ENCODE measurements at places on chromosomes 7 and 10.

GRCh38 chr7:80641548-80641947, 3.1 kb downstream of the CD36 start:
- no peak for DNase-seq

DNA sequence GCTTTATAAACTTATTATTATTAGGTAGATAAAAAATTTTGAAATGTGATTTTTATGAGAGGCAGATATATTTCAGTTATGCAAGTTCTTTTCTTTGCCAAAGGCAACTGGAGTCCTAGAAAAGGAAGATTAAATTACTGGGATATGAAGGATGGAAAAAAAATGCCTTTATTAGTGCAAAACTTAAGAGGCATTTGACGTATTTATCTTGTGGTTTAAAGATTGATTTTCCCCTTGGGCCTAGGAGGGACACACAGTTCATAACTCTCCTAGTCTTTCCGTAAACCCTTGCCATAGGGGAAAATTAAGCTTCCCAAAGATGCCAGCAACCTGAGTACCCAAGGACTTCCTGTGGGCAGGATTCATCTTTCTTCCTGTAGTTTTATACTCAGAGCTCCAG, 3.1 kb upstream of the STEAP4 start:
- no peak for DNase-seq

GRCh38 chr10:49207113-49207512, 18.9 kb upstream of the TMEM273 start:
- DNase-seq, result no peak

DNA sequence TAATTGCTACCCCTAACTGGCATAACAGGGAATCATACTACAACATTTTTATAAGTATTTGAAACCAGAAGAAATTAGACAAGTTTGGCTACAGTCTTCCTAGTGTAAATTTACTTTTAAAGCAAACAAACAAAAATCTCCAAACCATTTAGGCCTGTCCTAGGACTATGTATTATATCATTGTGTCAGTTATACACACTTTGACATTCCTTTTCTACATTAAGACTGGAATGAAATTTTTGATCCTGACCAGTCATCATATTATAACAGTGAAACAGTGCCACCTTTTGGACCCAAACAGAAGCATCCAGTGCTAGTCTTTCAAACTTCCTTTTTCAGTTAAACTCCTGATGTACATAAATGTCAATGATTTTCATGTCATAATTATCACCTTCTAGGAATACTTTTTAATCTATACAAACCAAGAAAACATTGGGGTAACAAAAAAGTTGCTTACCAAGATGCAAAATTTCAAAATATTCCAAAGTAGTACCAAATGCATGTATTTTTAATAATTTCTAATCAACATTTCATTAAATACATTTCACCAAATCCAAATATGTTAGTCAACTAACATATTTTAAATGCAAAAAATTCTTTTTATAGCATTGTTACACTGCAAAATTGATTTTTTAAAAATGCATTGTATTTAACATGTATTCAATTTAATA, 75.7 kb downstream of the IMMP2L start:
- peak; percentile 75 for DNase-seq

DNA sequence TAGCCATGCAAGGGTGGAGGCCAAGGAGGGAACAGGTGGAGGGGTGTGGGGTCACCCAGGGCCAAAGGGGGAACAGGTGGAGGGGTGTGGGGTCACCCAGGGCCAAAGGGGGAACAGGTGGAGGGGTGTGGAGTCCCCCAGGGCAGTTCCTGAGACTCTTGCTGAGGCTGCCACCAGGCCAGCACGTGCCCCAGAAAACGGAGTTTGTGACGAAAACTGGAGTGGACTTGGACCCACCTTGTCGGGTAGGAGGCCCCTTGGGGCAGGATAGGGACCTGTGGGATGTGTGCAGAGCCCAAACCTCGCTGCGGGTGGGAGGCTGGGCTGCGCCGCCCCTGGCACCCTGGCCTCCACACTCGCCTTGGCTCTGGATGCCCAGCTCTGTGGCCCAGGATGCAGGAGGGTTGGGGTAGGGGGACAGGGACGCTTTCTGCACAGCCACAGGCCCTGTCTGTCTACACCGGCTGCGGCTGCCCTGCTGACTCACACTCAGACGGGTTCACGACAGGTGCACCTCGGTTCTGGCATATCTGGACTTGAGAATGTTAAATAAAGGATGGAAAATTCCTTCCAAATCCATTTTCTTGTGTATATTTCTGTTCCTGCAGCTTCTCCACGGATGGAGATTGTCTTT, 562 bp upstream of the ADGRA1 start:
- DNase-seq, result no peak

- no peak for DNase-seq
Observed at GRCh38 chr10:71082960-71083715, 129.2 kb upstream of the UNC5B start.

DNA sequence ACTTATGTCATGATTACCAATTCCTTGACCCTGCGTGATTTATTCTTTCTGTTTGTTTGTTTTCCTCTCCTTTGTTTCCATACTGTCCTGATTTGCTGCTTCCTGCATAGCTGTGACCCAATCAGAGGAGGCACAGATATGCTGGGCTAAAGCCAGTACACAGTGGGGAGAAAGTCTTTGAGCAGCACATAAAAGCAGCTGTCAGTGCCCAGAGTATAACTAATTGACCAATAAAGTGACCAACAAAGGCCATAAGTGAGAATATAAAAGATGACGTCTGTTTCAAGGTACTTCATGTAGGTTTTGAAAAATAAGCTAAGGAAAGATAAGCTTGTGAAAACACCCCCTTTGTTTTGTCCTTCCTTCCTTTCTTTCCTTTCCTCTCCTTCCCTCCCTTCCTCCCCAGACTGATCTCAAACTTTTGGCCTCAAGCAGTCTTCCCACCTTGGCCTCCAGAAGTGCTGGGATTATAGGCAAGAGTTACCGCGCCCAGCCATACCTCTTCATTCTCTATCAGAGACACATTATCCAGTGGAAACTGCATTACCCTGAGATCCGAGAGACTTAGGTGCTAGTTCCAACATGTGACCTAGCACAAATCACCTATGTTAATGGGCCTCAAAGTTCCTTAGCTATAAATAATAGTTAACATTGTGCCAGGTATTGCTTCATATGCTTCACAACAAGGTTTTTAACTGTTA, 17.0 kb downstream of the BCAP29 start:
- DNase-seq, result peak; percentile 92

DNA sequence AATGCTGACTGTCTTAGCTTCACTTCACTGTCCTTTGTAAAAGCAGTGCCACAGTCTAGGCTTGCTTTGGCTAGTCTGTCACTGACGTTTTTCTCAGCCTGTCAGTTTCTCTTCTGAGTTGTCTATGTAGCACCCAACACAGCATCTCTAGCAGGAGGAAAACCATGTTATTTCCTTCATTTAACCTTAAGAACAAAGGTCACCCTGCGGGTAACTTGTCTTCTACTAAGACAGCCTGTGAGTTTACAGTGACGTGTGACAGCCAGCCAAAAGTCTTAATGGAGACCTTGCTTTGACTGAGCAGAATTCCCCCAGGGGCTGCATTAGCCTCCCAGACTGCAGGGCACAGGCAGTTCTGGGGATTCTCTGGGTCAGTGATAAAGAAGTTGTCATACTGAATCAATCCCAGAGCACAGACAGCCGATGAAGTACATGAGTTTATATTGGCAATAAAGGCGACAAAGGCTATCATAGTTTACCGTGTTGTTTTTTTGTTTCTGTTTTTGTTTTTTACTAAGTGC, 296.0 kb upstream of the KIAA1217 start:
- no peak for DNase-seq

- DNase-seq, result no peak
Observed at GRCh38 chr7:44172352-44172751, 16.9 kb downstream of the GCK start.

DNA sequence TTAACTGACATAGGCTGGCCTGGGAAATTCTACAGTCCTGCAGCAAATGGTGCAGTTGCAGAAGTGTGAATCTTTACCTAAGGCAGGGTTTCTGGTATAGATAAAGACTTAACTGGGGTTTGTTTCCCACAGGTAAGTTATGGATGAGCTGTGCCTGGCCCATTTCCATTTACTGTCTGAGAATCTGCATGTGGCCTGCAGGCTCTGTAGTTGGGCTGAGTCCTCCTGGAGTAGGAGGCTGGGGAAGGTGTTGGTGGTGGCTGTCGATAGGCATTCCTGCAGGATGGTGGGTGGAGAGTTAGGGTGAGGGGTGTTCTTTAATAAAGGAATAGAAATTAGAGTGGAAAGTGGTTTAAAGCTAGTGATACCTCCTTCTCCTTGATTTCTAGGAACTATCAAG, 193.5 kb downstream of the AUTS2 start:
- DNase-seq, result no peak

DNA sequence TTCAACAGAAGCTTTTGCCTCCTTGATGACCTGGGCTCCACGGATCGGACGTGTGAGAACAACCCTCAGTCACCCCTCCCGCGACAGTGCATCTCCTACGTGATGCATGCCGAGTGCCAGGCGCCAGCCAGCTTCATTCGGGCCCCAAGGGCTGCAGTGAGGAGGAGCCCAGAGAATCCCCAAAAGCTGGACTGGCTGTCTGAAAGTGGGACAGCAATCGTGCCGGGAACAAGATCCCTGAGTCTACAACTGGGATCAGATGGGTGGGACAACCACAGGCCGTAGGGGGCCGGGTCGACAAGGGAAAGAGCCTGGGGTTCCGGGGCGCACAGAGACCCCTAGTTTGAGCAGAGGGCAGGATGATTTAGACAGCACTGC, 27.2 kb downstream of the EBF3 start:
- no peak for DNase-seq

GRCh38 chr7:20206104-20206896, 10.9 kb downstream of the MACC1 start:
- no peak for DNase-seq

Measured in dermis blood vessel endothelial cell (primary cell).